ENCODE measurements at places on chromosomes 11 and 22.
A peak's percentile ranks its signal among the peaks of the same experiment; 100 is the strongest.

DNA sequence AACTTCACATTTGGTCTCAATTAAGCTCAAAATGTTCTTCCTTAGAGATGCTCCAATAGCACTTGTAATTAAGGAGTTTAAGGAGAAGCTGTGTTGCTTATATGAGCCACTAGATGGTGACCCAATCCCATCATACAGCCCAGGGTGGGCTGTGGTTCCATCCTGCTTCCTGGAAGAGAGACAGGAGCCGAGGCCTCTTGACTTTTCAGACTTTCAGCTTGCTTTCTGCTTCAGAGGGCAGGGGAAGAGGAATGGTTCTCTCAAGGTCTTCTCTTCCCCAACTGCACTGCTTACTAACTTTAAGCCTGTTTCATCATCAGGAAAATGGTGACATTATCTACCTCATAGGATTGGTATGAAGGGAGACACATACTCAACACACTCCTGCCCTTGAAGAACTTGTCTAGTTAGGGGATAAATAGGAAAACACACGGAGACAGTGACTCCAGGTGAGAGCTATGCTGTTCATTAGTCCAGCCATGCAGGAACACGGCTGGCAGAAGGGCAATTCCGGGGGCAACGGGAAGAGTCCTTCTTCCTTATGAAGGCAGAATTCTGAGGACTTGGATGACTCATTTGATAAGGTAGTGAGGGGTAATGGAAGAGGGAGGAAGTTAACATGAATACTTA is 20.1 kb downstream of the TMEM218 start:
- no peak for DNase-seq

DNA sequence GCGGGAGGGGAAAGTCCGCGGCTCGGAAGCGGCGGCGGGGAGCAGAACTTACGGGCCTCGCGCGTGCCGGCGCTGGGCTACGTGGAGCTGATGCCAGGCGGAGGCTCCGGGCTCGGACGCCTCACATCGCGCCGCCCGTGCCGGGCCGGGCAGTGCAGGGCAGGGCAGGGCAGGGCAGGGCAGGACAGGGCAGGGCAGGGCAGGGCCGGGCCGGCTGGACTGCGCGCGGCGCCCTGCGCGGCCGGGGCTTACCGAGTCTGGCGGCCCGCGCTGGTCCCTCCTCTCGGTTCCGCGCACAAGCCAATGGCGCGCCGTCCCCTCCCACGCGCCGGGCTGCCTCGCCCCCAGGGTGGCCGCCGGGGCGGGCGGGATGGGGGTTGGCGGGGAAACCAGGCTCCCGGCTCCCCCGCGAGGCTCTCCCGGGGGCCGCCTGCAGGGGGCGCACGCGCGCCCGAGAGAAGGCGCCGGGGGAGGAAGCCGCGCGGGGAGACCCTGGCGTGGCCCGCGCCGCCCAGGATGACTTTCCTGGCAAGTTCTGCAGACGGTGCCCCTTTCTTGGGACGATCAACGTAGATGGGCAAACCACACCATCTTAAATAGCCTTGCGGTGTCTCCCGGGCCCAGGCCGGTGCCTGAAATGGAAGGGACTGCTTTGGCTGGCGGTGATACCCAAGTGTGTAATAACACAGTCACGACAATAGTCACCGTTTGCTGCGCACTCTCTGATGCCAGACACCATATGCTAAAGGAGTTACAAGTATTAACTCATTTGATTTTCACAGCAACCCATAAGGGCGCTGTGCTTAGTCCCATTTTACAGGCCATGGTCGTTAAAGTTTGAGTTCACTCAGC is at the start of gene TP53I11:
Gene TP53I11 (minus strand): TSS at position 259 of the 852 bp plus-strand sequence. CDS start 12,548 bp downstream, outside the sequence.
- peak; percentile 72 for DNase-seq

DNA sequence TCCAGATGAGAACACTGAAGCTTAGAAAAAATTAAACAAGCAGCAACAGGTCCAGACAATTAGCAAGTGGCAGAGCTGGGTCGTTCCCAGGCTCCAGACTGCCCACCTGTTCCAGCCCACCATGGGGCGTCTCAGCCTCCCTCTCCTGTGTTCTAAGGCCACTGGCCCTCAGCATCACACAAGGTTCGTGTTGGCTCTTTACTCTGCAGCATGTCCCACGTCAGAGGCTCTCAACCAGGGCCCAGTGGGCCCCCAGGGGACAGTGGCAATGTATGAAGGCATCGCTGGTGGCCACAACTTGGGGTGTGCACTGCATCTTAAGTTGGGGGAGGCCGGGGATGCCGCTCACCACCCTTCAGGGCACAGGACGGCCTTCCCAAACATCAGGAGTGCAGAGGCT is 6.2 kb downstream of the PDGFB start:
- DNase-seq = no peak

DNA sequence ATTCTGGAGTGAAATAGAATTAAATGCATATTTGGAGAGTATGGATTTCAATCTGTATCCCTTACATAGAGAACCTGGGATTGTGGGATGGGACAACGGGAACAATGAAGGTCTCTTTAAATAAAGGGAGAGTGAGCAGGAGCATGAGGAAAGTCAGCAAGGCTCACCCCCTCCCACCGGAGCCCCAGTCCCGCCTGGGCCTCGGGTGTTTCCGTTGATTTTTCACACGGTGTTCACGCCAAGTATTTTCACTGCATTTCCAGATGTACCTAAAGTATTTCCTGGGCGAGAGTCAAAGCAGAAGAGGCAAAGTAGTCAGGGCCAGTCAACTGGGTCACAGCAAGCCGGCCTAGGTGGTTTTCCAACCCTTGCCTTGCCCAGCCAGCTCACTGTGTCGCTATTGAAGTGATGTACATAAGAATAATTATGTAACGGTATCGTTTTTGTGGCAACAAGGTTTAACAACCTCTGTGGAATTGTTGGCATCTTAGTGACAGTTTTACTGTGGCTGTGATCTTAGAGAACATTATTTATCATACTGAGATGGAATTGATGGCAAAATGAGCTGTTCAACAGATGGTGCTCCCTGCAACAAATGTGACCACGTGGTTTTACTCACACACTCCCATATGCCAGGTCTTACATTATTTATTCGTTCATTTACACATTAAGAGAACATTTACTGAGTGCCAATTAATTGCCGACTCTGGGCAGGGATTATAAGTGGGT is 177.3 kb downstream of the ADAMTS15 start:
- DNase-seq = no peak

GRCh38 chr11:20368438-20368837 is 4.9 kb downstream of the HTATIP2 start:
- no peak for DNase-seq

- DNase-seq = no peak
These were observed 46.5 kb downstream of the FBLN1 start for GRCh38 chr22:45548991-45549761.

- no peak for DNase-seq
These were observed 291.1 kb downstream of the CNTN5 start for GRCh38 chr11:99311870-99312269.

DNA sequence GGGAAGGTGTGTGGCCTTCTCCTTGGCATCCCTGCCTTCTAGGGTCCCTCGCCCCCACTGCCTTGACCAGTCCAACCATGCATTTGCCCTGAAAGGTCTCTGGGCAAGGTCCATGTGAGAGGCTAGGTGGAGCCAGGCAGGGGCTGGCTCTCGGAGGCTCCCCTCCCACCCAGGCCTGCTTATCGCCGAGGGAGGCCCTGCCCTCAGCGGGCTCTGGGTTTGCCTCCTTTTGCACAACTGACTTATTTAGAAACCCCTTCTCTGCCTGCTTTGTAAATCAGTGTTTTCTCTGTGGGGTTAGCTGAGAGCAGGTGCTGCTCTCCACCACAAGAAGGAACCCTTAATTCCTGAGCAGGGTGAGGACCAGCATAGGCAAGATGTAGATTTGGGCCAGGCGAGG is 47.7 kb downstream of the CD82 start:
- DNase-seq = no peak

DNA sequence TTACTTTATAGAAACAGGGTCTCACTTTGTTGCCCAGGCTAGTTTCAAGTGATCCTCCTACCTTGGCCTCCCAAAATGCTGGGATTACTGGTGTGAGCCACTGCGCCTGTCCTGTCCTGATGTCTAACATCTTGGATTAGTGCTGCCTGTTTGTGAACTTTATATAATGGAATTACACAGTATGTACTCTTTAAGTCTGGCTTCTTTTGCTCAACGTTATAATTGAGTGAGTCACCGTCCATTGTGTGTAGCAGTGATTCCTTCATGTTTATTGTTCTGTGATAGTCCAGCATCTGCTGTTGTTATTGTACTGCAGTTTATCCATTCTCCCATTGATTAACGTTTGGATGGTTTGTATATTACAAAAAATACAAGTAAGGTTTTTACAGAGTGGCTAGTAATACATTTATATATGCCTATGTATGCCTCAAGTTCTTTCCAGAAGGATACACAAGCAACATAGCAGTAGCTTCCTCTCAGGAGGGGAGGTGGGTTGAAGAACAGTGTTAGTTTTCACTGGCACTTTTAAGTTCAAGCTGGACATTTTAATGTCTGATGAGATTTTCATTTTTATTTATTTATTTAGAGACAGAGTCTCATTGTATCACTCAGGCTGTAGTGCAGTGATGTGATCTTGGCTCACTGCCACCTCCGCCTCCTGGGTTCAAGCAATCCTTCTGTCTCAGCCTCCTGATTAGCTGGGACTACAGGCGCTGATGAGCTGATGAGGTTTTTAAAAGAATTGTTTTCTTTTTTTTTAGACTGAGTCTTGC is 25.2 kb upstream of the MICALL1 start:
- DNase-seq = no peak

GRCh38 chr11:50379484-50379883 is 346.8 kb downstream of the OR4C45 start:
- no peak for DNase-seq

DNA sequence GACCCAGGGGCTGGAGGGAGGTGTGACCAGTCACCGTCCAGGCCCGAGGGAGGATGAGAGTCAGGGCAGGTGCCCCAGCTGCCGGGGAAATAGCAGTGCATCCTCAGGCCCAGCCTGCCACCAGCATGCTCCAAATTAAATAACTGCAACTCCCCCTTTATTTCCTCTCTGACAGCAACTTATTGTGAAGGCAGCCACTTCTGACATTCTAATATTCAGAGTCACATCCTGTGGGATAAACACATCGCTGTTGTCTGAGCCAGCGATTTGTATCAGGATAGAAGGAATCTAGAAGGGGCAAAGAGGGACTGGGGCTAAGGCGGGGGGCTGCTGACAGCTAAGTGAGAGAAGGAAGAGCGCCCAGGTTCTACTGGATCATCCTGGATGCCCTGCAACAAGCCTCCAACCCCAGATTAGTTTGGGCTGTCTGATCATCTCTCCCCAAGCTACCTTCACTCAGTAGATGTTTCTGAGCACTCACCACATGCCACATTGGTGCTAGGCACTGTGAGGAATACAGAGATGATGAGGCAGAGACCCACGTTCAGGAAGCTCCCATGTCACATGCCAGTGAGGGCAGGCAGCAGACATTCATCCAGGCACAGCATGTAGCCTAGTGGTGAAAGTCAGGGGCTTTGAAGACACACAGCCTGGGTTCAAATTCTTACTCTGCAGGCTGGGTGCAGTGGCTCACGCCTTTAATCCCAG is 214.1 kb downstream of the BUD13 start:
- DNase-seq = no peak

DNA sequence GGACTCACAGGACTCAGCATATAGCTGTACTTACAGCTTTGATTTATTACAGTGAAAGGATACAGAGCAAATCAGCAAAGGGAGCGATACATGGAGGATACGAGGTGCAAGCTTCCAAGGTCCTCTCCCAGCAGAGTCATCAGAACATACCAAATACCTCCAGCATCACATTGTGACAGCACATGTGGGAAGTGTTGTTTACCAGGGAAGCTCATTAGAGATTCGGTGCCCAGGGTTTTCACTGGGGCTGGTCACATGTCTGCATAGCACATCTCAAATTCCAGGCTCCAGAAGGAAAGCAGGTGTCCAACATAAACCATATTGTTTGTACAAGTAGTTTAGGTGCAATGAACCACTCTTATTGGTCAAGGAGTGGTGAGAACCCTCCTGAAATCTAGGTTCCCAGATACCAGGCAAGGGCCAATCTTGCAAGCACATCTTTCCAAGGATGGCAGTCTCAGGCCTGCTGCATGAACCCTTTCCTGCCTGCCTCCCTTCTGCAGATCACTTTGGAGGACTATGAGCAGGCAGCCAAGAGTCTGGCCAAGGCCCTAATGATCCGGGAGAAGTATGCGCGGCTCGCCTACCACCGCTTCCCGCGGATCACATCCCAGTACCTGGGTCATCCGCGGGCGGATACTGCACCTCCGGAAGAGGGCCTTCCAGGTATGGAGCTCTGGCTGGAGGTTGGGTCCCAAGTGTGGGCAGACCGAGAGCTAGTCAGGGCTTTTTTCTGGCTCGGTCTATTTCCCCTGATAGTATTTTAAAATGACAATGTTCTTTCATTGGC is 26.7 kb downstream of the AMPD3 start:
- DNase-seq = no peak
